Bronchial epithelial cell (primary cell): ENCODE measurements at places on chromosomes 2 and 18. TPM values are rescaled to one million over a fixed set of nuclear protein-coding genes. Genes with fewer than 3 reads are reported as not detected.

Gene TANK
- total RNA-seq: 43.2 and 68.7 TPM in 2 replicates

DNA sequence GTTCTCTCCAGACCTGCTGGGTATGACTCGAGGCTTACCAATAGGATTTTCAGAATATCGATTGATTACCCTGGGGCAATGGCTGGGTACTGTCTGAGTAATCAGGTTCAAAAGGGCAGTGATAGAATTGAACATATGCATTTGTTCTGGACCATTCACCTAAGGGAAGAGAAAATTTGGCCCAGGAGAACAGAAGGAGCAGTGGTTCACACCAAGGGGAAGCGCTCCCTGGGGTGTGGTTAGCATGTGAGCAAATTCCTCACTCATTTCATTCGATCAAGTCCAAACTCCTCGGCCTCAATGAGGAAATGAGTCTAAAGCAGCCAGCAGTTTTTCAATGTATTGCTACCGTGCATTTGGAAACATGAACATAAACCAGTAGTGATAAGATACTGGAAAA is 55.6 kb downstream of the CYP26B1 start:
- DNase-seq: peak; percentile 63

DNA sequence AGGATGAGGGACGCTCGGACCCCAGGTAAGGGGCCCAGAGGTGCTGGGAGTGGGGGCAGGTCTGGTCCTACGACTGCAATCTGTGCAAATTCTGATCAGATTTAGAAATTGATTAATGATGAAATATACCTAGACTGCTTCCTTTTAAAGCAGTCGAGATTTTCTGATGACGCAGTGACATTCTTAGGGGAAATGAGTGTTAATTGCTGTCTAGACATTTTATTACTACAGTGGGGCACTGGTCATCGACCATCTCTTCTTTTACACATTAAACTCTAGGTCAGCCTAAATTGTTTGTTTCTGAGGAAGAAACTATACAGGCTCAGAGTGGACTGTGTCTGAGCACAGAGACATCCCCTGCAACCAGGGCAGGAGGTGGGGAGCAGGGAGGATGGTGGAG is 154.4 kb upstream of the SALL3 start:
- no peak for DNase-seq

- DNase-seq: no peak
Measured at GRCh38 chr2:196200557-196200956, 29.2 kb upstream of the STK17B start.

- DNase-seq: no peak
Measured at GRCh38 chr18:58915006-58915799, 50.5 kb downstream of the ZNF532 start.
